ENCODE measurements at places on chromosomes 11 and 22.
A peak's percentile ranks its signal among the peaks of the same experiment; 100 is the strongest.

- no peak for DNase-seq
Observed at GRCh38 chr11:114105611-114106010, 46.1 kb downstream of the ZBTB16 start.

GRCh38 chr11:70415191-70415590 is 16.9 kb downstream of the CTTN start:
- no peak for DNase-seq

DNA sequence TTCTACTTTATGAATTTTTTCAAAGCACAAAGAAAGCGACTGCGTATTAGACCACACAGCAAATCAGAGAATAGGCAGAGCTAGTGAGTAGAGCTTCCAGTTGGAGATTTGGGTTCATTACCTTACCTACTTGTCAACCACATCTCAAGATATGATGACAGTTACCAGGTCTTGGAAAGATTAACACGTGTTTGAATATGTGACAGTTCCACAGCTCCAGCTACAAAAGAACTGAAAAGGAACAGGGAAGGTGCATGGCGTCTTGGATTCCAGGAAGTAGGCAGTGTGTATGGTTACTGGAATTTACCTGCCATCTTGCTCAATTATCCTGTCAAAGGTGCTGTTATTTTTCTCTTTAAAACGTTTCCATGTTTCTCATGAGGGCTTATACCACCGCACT is 5.3 kb downstream of the TIRAP start:
- no peak for DNase-seq

- no peak for DNase-seq
Observed at GRCh38 chr11:48095779-48096470, 115.6 kb downstream of the PTPRJ start.

DNA sequence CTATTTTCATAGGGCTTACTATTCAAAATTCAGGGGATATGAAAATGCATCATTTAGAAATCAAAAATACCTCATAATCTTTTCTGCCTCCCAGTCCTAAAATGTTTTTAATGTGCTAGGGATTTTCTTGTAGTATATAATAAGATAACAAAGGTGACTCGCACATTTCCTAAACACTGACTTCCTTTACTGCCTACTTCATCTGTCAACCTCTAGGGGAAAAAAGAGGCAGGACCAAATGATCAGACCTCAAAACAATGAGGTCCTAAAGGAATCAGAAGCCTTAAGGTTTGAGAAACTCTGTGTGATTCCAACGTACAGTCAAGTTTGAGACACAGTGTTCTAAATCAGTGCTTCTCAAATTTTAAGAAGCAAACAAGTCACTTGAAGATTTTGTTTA is 56.1 kb upstream of the POU2AF2 start:
- DNase-seq, result no peak

DNA sequence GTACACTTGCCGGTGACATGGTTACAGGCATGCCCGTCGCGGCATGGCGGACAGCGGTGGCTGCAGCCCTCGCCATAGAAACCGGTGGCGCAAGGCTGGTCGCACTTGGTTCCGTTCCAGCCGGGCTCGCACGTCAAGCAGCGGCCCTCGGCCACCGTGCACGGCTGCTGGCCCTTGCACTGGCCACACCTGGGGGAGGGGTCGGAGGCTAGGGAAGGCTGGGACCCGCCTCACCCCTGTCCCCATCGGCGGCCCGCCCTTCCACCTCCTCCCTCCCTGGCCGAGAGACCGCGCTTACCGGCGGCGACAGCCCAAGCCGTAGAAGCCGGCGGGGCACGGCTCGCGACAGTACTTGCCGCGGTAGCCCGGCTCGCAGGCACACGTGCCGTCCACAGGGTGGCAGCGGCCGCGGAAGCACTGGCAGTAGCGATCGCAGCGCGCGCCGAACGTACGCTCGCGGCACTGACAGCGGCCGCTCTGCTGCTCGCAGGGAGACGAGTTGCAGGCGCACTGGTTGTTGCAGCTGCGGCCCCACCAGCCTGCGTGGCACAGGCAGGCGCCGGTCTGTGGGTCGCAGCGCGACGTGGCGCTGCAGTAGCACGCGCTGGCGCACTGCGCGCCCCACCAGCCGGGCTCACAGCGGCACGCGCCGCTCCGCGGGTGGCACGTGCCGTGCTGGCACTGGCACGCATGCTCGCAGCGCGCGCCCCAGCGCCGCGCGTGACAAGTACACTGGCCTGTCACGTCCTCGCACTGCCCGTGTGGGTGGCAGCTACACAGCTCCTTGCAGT is 6.7 kb downstream of the SCARF2 start:
- DNase-seq, result no peak

- DNase-seq, result no peak
Observed at GRCh38 chr22:22168190-22168940, 76.2 kb upstream of the VPREB1 start.

DNA sequence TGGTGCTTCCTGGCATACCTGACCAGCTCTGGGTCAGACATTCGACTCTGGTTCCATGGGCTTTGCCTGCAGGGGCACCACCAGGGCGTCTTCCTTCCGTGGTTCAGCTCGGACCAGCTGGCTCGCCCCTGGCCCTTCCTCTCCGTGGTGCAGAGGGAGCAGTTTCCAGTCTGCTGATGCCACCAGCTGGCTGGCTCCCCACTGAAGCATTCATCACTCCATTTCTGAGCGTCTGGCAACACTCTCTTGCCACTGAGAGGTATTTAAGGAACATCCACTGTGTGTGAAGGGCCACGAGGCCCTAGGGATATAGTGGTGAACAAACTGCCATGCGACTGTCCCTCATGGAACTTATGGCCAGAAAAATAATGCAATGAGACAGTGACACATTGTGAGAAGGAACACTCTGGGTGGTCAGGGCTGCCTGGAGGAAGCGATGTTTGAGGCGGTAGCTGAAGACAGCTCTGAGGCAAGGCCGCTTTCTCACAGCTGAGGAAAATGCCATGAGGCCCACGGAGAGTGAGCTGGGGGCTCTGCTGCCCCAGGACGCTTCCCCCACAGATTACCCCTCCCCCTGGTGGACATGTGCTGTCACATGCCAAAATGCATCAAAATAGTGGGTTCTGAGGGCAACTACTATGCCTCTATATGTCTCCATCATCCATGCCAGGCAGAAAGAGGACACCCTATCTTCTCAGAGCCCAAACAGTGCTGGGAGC is 44.9 kb upstream of the ARFGAP3 start:
- DNase-seq, result no peak

- no peak for DNase-seq
Observed at GRCh38 chr11:58564231-58564630, 11.4 kb downstream of the LPXN start.

DNA sequence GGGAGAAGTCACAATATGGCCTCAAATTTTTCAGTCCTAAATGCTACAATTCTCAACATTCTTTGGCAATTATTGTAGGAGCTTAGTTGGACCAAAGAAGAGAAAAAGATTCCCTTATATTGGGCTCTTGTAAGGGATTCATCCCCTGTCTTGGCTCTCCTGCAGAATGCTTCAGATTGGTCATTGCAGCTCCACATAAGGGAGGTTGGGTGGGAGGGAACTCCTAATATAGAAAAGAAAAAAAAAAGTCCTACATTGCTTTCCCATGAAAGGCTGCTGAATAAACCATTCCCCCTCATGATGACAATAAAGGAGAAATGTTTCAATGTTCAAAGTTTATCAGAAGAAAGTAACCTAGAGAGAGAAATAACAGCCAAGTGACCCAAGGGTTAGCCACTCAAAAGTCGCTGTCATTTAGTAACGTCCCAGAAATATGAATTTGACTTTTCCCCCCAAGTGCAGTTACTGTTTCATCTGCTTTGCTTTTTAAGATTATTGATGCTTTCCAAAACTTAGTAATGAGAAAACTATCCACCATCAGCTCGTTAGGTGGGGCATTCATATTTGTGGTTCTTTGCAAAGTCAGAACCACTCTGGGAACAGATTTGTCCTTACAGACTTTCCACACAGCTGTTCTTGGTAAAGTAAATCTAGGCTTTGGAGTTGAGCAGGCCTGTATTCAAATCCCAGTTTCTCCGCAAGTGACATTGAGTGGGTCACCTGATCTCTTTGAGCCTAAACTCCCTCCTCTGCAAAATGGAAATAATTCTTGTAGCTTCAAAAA is 5.0 kb upstream of the SLC1A2 start:
- no peak for DNase-seq

DNA sequence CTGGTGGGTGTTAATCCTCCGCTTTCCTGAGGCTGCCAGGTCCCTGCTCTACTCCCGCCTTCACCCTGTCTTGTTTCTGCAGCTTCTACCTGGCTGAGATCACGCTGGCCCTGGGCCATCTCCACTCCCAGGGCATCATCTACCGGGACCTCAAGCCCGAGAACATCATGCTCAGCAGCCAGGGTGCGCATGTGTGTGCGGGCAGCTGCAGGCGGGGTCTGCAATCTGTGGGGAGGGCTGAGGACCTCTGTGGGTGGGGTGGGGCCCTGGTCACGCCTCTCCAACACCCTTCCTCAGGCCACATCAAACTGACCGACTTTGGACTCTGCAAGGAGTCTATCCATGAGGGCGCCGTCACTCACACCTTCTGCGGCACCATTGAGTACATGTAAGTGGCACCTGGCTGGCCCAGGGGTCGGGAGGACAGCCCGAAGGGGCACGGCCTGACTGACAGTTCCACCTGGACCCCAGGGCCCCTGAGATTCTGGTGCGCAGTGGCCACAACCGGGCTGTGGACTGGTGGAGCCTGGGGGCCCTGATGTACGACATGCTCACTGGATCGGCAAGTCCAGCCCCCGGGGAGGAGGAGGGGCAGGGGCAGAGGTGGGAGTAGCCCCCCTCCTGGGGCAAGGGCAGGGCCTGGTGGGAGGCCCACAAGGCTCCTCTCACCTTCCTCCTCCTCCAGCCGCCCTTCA is 4.5 kb downstream of the RPS6KB2 start:
- DNase-seq, result no peak

DNA sequence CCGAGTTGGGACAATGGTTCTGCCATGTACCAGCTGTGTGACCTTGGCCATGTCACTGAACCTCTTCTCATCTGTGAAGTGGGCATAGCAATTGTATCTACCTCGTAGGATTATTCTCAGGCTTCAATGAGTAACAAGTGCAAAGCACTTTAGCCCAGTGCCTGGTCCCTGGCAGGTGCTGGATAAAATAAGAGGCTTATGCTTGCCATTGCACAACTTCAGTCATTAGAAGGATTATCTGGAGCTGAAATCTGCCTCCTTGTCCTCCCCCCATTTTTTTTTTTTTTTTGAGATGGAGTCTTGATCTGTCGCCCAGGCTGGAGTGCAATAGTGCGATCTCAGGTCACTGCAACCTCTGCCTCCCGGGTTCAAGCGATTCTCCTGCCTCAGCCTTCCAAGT is 7.2 kb downstream of the SMTNL1 start:
- DNase-seq, result no peak

GRCh38 chr11:67303132-67303834 is at the start of gene SSH3:
Gene SSH3 (plus strand): TSS chr11:67303530. CDS start chr11:67303626, 96 bp downstream.
- peak; percentile 62 for DNase-seq

- DNase-seq, result no peak
Observed at GRCh38 chr22:17794726-17795542, 20.7 kb upstream of the BID start.

GRCh38 chr11:93123351-93123898 is 74.4 kb downstream of the SLC36A4 start:
- DNase-seq, result no peak

GRCh38 chr11:93267383-93267782 is 63.2 kb upstream of the DEUP1 start:
- DNase-seq, result peak; percentile 8

- DNase-seq, result no peak
Observed at GRCh38 chr11:48170241-48171233, 46.1 kb upstream of the OR4B1 start.

DNA sequence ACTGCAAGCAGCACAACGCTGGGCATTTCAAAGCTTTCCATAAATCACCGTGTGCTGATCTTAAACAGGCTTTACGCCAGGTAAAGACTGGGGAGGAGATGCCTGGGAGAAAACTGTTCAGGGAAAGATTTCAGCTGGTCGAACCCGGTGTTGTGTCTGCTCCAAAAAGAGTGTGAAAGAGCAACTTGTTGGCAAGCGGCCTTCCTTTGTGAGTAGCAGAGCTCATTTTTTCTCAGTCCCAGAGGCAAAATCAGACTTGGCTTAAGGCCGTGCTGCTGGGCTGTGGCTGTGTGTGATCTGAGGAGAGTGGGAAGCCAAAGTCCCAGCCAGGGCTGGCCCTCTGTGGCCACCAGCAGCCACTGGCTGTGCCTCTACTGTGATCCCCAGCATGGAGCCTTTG is 75.7 kb upstream of the E2F8 start:
- no peak for DNase-seq

- no peak for DNase-seq
Observed at GRCh38 chr11:104776501-104777170, 121.6 kb downstream of the CASP12 start.

DNA sequence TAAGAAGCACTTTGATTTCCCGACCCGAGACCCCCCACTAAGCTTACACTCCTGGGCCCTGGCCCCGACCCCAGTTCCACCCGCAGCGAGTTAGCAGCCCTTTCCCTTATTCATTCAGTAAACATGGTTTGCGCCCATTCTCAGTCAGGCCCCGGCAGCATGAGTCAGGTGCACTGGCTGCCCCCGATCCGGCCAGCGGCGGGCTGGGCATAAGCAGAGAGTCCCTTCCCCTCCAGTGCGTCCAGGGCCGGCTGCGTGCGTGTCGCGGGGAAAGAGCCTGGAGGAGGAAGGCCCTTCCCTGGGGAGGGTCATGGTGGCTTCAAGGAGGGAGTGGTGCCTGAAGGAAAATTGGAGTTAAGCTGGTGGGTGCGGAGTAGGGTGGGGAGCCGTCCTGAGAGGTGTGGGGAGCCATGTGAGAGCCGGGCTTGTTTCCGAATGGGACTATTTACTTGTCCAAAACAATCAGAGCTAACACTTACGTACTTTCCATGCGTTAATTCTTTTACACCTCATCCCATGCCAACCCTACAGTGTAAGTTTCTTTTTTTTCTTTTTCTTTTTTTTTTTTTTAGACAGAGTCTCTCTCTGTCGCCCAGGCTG is 657 bp downstream of the IGHMBP2 start:
- DNase-seq, result no peak

GRCh38 chr22:42389143-42389542 is 43.1 kb downstream of the NFAM1 start:
- no peak for DNase-seq

- DNase-seq, result peak; percentile 16
Observed at GRCh38 chr11:127017482-127017881, 16.9 kb upstream of the KIRREL3 start.

- no peak for DNase-seq
Observed at GRCh38 chr11:101453682-101454081, 130.1 kb downstream of the TRPC6 start.

DNA sequence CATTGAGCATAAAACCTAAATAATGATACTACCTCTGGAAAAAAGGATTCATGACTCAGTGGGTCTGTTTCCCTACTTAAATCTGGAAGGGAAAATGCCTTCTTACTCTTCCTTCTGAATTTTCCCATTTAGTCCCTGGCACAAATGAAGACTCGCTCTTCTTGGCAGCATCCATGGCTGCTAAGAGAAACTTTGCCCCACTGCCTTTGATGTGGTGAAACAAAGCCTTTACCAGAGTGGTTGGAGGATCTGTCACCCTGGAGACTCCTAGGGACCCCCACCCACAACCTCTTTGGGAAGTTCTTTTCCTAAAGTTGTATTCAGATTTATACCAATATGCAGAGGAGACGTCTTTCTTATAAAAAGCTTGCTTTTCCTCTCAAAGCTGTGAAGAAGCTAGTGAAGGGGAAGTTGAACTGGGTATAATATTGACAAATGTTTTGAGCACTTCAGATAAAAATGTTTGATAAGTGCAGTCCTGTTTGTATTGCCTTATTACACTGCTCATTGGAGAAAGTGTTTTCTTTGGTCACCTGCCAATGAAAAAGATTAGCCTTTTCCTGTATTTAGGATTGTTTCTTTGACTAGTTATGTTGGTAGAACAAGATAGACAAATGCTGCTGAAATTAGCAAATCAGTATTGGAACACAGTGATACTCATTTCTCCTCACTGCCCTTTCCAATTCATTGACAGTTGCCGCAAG is 77.3 kb downstream of the ARFGAP2 start:
- DNase-seq, result no peak

- peak; percentile 47 for DNase-seq
Observed at GRCh38 chr11:79973721-79974617, 533.1 kb upstream of the TENM4 start.

All from NT2/D1 (cell line).